ENCODE measurements at places on chromosomes 2 and 18.

DNA sequence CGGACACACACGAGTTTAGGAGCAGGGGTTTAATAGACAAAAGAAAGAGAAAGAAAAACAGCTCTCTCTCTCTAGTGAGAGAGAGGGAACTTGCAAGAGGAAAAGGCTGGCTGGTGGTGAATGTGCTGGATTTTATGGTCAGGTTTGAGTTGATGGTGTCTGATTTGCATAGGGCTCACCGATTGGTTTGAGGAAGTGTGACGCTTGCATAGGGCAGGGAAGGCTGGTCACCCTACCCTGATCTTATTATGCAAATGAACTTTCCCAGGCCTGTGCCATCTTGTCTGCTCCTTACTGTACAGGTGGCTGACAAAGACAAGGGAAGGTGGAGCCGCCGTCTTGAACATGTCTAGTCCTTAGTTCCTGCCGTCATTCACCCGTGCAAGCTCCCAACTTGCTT lies 408.9 kb downstream of the RIT2 start:
- DNase-seq, result no peak

GRCh38 chr2:217950401-217950871 lies 52.4 kb downstream of the TNS1 start:
- no peak for DNase-seq

GRCh38 chr2:98927027-98927426 lies 9.0 kb downstream of the CRACDL start:
- no peak for DNase-seq

- no peak for DNase-seq
Observed at GRCh38 chr18:54251606-54252390, 17.5 kb upstream of the POLI start.

- DNase-seq, result peak; percentile 47
Observed at GRCh38 chr2:25286025-25286400, 55.7 kb downstream of the DNMT3A start.

- no peak for DNase-seq
Observed at GRCh38 chr2:17160594-17160993, 357.6 kb downstream of the RAD51AP2 start.

DNA sequence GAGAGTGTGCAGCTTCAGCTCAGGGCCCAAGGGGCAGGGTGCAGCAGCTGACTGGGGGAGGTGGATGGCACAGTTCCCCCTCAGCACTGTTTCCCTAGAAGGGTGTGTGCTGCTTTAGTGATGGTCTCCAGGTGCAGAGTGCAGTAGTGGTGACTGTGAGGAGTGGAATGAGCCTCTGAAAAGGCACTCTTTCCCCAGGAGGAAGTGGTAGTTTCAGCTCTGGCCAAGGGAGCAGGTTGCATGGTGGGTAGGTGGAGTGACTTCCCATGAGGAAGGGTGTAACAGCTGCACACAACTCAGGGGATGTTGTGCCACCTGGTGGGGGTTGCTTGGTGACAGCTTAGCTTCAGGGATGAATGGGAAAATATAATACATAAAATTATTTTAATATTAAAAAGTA lies 251.5 kb upstream of the NXPH2 start:
- DNase-seq, result no peak
